T-cell (primary cell): ENCODE measurements at places on chromosomes 12 and 14.

GRCh38 chr14:56870336-56870735 lies 60.1 kb upstream of the OTX2 start:
- H3K27ac ChIP-seq: no peak overlapping the region
- peaks cover 6% of the 10 kb centered on the region for H3K27me3 ChIP-seq
- no peak for DNase-seq
- no peak overlapping the region for H3K4me3 ChIP-seq

GRCh38 chr12:64824500-64825142 lies at the start of gene TBC1D30:
TBC1D30 (plus strand) TSS chr12:64824647; CDS start chr12:64824880, 233 bp downstream.
- H3K27ac ChIP-seq: no peak within 1 kb of the TSS
- DNase-seq: no peak
- H3K36me3 ChIP-seq: no peaks in the 10 kb centered on the region
- H3K4me1 ChIP-seq: peaks cover 6% of the 10 kb centered on the region
- peaks cover 15% of the 10 kb centered on the region for H3K27me3 ChIP-seq
- peak within 1 kb of the TSS; percentile 23 for H3K4me3 ChIP-seq

- no peaks in the 10 kb centered on the region for H3K4me1 ChIP-seq
- DNase-seq: no peak
- H3K27me3 ChIP-seq: no peaks in the 10 kb centered on the region
- H3K27ac ChIP-seq: no peak overlapping the region
Observed at GRCh38 chr12:4244868-4245267, 28.7 kb upstream of the CCND2 start.

- no peak for DNase-seq
- H3K36me3 ChIP-seq: no peaks in the 10 kb centered on the region
- H3K4me1 ChIP-seq: no peaks in the 10 kb centered on the region
- H3K27ac ChIP-seq: no peak overlapping the region
- H3K4me3 ChIP-seq: no peak overlapping the region
- H3K27me3 ChIP-seq: no peaks in the 10 kb centered on the region
Observed at GRCh38 chr14:104891664-104892530, 26.8 kb downstream of the CEP170B start.

DNA sequence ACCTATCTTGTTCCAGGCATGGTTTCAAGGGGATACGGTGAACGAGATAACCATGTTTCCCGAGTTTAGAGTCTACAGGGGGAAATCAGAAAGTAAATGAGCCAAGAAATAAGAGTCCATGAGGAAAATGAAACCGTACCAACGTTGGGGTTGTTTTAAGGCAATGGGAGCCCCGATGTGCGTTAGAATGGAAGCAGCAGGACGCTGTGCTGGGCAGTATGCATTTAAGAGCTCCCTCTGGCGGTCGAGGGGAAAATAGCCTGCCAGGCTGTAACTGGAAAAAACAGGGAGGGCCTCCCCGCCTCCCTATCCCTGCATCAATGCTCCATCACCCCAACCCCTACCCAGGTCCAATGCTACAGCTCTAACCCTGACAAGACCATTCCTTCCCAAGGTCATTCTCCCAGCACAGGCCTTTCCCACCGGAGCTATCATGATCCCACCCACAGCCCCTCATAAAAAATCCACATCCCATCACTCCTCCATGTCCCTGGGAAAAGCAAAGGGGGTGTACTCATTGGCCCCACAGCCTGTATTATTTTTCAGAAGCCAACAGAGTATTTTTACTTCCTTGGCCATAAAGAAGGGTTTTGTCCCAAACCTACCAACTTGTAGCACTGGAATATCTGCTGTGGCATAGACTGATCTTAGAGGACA lies 226.3 kb upstream of the NOS1 start:
- H3K4me1 ChIP-seq: no peaks in the 10 kb centered on the region
